Spinal cord (tissue), 10 donors: ENCODE measurements at places on chromosomes 2 and 18. TPM values are rescaled to one million over a fixed set of nuclear protein-coding genes. Genes with fewer than 3 reads are reported as not detected.

CDCA7 gene
- 6.3 TPM for total RNA-seq

SGO2 gene
- total RNA-seq = 10.8 TPM

TSPYL6 gene
- 0.17 TPM for total RNA-seq

TWIST2 gene
- total RNA-seq = 3.4 TPM

GRCh38 chr2:175854665-175855064, 147.4 kb downstream of the LNPK start:
- no peak for DNase-seq

GRCh38 chr18:6613581-6613980, 115.9 kb upstream of the ARHGAP28 start:
- no peak for DNase-seq

- no peak for DNase-seq
Measured at GRCh38 chr18:55161916-55162315, 202.7 kb upstream of the CCDC68 start.

DNA sequence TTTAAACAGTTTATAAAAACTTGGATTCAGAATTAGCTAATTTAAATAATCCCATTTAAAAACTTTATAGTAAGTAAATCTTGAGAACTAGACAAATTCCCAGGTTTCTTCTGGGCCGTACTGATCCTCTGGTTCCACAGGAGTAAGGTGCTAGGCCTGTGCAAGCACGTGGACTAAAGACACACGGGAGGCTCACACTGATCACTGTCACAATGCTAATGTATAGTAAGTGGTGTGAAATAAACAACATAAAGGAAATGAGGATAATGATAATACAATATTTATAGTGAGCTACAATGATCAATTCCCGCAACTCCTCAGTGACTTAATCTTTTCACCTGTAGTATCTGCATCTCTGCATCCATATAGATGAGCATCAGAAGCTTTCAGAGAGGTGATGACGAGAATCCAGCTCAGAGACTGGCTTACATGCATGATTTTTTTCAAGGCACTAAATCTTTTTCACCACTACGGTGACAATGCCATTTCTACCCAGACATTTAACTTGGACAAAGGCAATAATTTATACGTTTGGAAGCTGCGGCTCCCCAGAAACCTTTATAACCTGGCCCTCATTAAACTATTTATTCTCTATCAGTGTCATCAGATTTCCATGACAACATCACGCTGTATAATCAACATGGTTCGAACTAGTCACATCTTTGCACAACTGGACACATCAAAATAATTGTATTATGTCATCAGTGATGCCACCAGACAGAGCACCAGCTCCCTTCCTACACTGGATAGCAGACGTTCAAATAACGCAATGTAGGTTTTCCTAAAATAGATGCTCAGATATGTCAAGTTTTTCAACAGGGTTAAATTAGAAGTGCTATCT, 196.2 kb downstream of the ZNF385B start:
- no peak for DNase-seq

- no peak for DNase-seq
Measured at GRCh38 chr18:48940854-48941611, 9.7 kb downstream of the SMAD7 start.

DNA sequence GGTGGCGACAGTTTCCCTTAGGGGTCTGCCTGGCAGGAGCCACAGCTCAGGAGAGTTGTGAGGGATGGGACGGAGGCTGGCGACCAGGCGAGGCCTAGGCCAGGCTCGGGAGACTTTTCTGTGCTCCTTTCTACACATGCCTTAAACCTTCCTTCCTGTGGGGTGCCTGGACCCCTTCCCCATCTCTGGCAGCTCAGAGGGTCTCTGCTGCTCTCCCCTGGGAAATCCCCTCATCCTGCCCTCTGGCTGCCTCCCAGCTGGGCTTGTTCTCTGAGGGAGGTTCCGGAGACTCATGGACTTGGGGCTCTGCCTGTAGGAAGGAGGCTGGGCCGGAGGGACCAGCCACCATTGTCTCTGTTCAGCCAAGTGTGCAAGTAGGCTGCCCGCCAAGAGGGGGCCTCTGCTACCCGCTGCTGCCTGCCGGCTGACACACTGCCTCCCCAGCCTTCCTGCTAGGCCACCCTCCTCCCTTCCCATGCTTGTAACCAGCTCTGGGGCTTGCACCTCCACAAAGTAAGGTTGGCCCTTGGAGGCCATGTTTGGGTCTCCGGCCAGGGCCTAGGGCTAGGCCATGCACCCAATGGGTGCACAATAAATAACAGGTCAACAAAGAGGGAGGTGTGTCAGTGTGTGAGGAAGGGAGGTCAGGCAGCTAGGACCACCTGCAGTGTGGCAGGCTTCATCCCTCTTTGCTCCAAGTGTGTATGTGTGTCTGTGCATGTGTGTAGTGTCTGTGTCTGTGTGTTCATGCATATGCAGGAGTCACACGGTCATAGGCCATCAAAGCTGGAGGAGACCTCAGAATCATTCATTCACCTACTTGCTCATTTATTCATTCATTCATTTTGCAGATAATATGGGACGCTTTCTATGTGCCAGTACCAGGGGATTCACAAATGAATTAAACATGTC, 28.8 kb downstream of the PSD4 start:
- DNase-seq = peak; percentile 80

GRCh38 chr2:75090770-75091515, 108.4 kb downstream of the TACR1 start:
- no peak for DNase-seq

DNA sequence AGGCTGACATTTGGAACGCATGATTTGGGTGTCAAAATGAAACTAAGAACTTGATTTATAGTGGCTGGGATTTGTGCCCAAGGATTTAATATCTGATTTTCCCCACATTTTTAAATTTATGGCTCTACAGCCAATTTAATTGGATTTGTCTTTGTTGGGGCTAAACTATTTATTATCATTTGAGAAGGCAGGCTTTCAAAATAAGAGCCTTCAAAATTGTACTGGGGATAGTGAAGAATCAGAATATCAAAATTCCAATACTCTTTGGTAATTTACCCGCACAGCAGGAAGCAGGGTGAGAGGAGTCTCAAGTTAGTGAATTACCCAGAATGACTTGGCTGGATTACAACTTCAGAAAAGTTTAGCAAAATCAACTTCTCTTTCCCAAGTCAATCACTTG, 278.1 kb downstream of the LRATD1 start:
- DNase-seq = no peak

DNA sequence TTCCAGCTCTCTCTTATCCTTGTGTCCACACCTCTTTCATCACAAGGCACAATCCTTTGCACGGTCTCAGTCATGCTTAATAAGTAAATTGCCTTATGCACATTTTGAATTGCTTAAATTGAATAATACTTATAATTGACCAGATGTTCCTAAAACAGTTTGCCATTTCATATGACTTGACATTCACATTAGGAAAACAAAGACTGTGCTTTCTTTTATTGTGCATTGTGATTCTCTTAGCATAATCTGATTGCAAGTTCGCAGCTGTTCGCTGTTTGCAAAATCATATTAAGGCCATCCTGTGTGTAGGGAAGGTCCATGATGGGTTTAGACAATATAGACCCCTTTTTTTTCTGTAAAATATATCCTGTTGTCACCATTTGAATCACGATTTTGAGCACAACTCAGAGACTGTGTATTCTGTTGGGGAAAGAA, 75.6 kb downstream of the RNF144A start:
- DNase-seq = no peak

DNA sequence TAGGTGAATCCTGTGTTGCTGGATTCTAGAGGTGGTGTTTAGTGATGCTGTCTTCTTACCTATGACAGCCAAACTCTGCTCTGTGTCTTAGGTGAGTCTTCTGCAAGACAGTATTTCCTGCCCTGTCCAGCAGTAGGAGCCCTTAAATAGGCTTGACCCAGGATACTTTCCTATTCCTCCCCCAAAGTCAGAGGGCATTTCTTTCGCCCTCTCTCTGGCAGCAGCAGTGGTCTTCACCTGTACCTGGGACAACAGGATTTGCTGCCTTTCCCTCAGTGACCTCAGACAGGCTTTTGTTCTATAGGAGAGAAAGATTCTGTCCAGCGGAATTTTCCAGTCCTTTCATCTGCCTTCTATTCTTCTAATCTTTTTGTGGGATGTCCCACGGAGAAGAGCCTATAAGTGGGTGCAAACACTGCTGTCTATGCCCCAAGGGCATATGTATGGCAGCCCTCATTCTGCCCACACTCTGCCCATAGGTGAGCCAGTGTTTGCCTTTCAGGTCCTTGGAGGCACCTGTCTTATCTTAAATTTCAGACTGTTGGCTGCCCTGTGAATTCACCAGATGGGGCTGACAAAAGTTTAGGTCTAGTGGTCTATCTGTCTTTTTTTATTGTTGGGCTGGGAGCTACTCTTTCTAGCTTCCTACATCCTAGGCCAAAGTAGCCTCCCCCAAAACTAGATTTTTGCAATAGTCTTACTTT, 177.3 kb upstream of the SPOPL start:
- no peak for DNase-seq

DNA sequence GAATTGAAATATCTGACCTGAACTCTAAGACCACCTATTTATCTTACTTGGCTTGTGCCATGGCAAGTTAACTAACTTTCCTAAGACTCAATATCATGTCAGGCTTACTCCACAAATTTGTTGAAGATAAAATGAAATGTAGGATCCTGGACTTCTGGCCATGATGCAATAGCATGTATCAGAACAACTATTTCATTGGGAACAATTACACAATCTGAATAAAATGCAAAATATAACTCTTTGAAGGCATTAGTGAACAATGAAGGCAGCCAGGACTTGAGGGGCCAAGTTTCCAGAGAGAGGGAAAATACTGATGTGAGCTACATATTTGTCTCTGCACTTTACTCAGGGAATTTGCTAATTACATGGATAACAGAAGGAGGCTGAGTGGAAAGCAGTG, 476.5 kb upstream of the ACVR2A start:
- DNase-seq = no peak

- DNase-seq = no peak
Measured at GRCh38 chr2:13390676-13391075, 673.9 kb downstream of the TRIB2 start.

- no peak for DNase-seq
Measured at GRCh38 chr2:21028021-21028947, 15.6 kb downstream of the APOB start.

GRCh38 chr2:36441816-36442215, 86.2 kb downstream of the CRIM1 start:
- DNase-seq = no peak

DNA sequence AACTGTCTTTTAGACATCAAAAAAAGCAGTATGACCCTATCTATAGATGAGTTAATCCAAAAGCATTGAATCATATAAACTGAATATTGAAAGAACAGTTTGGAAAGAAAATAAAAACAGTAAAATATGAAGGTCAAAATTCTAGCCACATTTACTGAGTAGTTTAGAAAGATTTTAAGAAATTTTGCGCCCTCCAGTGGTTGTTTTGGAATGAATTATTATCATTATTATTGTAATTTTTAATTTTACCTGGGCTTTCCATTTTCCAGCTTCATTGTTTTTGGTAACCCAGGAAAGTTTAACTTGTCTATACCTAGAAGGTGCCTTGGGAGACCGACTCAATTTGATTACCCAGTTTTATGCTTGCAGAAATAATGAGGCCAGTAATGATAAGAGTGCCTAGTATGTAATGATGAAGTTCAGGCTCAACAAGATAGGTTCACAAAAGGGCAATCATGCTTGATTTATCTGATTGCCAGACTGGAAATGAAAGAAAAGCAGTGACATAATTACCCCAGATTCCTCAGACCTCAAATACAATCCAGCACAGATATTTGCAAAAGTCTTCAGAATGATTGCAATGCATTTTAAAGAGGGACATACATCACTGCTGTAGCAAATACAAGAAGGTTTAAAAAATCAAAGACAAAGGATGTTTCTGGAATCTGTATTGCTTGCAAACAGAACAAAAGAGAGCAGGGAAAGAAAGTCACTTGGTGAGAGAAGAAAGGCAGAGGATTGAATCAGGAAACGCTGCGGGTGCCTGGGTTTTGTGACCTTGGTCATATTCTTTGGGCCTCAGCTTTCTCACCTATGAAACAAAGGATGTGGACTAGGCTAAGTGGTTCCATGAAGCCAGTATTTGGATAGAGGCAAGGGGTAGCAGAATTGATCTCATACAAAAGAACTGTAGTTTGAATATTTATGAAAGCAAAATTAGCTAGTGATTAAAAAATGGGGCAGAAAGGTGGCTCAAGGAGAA, 153.8 kb downstream of the MAP2 start:
- DNase-seq = peak; percentile 60

DNA sequence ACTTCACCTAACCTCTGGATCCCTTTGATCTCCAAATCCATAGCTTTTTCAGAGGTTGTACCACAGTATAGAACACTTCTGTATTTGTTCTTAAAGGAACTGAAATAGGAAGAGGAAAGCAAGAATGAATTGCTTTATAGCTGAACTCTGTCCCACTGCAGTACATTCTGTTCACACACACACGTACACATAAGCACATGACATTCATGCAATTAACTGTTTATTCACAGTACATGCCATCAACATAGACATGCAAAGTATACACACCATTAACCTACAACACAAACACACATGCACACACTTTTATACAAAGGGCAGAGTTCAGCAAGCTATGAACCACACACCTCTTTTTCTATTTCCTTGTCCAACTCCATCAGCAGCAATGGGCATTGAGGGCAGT, 43.2 kb downstream of the MRPL33 start:
- no peak for DNase-seq
